ENCODE measurements at places on chromosomes 12 and 14. TPM values are rescaled to one million over a fixed set of nuclear protein-coding genes. Genes with fewer than 3 reads are reported as not detected.
A peak's percentile ranks its signal among the peaks of the same experiment; 100 is the strongest.

DNA sequence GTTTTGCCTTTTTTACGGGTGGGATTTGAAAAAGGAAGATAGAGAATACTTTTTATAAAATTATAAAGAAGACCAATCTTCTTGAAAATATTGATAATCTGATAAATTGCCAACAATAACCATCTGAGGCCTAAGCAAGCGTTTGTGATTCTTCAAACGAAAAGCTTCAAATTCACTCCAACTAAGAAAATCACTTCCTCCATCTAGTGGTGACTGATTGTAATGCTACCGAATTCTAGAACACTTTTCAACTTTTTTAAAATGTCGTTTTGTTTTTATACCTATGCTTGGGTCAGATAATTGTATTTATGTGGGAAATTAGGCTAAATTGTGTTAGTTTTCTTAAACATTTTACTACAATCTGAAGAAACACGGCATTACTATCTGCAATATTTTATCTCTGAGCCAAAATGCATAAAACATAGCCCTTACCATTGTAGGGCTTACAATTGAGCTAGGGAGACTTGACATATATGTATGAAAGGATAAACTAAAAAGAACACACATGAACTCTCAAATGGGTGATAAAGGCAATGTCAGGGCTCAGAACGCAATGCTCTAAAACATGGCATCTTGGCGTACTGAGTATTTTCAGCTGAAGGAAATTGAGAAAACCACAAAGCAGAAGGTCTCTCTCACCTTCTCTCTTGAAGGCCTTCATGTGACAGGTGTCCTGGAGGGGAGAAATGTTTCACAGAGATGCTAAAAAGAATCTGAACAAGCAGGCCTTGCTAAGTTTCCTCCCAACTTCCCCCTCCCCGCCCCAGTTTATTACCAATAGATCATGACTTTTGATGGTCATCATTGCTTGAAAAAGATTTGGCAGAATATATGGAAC is 36.8 kb upstream of the G2E3 start:
- no peak for DNase-seq

GRCh38 chr14:65485516-65485915 is 73.0 kb downstream of the FUT8 start:
- no peak for DNase-seq

- DNase-seq = peak; percentile 14
These were observed 34.7 kb downstream of the GPR19 start for GRCh38 chr12:12661086-12661856.

DNA sequence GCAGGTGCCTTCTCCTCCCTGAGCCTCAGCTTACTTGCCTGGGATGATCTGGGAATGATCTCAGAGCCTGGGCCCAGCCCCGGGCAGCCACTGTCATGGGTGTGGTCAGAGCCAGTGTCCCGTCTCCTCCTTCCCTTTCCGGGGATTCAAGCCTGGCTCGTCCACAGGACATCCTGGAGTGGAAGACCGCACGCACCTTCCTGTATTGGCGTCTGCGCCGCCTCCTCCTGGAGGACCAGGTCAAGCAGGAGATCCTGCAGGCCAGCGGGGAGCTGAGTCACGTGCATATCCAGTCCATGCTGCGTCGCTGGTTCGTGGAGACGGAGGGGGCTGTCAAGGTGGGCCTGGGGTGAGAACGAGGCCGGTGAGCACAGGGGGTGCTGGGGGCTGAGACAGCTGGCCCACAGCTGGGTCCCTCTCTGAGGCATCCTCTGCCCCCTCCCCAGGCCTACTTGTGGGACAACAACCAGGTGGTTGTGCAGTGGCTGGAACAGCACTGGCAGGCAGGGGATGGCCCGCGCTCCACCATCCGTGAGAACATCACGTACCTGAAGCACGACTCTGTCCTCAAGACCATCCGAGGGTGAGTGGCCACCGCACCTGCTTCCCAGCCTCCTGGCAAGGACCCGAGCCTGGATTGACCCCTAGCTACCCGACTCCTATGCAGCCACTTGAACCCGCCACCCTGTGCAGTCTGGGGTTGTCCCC is 44.0 kb downstream of the FOXN4 start:
- DNase-seq = no peak

DNA sequence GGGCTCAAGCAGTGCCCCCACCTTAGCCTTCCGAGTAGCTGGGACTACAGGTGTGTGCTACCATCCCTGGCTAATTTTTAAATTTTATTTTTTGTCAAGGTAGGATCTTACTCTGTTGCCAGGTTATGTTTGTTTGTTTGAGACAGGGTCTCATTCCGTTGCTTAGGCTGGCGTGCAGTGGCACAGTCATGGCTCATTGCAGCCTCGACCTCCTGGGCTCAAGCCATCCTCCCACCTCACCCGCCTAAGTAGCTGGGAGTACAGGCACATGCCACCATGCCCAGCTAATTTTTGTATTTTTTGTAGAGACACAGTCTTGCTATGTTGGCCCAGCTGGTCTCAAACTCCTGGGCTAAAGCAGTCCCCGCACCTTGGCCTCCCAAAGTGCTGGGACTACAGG is 83.3 kb upstream of the KCNH3 start:
- DNase-seq = no peak

DNA sequence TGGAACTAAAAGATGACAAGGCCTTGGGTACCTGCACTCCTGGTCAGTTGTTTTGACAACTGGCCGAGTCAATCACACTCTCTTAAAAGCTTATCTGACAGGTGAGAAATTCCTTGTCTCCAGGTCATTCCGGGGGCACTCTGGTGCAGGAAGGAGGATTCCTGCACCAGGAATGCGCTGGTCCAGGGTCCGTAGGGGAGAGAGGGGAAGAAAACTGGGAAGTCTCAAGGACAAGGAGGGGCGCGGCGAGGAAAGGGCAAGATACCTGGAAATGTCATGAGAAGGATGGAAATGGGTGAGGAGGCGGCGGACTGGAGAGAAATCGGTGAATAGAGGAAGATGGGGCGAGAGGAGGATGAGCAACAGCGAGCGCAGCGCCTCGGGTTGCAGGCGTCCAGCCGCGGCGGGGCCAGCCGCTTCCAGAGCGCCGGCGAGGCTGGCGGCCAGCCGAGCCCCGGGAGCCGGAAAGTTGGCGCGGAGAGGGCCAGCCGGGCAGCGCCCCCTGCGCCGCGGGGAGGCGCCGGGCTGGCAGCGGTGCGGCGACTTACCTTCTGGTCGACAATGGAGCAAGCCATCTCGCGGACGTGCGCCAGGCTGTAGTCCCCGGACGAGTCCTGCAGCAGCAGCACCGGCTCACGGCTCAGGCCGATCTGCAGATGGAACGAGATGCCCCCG is 809 bp downstream of the PRKD1 start:
- DNase-seq = peak; percentile 48

- peak; percentile 75 for DNase-seq
These were observed 608.4 kb downstream of the LRFN5 start for GRCh38 chr14:42214981-42215491.

The COCH gene
- total RNA-seq = 6.2 TPM

GRCh38 chr14:55141825-55142224 is 12.8 kb downstream of the LGALS3 start:
- no peak for DNase-seq

DNA sequence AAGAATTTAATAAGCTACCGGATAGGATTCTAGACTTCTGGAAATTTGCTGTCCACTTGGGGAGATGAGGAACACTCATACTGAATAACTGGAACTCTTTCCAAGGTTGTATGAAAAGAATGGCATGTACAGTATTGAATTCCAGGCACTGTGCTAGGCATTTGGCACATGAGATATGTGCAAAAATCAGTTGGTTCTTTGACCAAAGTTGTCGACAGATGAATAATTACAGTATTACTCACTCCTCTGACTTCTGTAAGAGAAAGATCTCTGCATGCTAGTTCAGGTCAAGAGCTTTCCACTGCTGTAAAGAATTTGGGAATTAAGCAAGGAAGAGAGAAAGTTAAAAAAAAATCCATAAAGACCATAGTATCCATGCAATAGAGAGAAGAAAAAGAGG is 764.7 kb downstream of the BCL11B start:
- DNase-seq = no peak

- no peak for DNase-seq
These were observed 41.3 kb upstream of the SYCP3 start for GRCh38 chr12:101780599-101780998.

The SIX6 gene
- not detected for total RNA-seq

DNA sequence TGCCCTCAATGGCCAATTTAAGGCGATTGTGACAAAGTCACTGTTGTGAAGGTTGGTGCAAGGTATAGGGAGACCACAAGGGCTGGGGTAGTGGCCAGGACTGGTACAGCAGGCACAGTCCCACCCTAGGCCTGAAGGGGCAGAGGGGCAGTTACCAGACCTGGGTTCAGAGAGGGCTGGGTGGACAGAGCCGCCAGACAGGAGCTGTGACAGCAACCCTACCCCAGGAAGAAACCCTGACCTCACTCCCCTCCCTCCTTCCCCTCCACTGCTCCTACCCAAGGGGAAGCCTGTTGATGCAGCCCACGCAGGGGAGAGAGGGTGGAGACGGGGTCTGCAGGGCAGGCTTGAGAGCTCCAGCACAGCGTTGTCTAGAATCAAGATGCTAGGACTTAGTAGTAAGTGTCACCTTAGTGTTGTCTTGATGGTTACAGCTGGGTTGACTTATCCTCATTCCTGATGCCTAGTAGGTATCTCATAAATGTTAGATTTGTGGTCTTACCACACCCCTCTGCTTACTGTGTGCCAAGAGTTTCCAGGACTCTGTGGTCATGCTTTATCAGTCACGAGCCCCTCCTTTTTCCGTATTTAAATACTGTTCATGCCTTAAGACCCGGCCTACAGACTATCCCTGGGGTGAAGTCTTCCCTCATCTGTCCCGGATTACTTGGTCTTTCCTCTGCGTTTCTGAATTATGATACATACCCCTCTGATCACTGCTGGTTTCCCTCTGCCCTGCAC is 14.4 kb downstream of the EML1 start:
- peak; percentile 4 for DNase-seq

The KRT79 gene
- total RNA-seq = not detected

The SMIM41 gene
- not detected for total RNA-seq

DNA sequence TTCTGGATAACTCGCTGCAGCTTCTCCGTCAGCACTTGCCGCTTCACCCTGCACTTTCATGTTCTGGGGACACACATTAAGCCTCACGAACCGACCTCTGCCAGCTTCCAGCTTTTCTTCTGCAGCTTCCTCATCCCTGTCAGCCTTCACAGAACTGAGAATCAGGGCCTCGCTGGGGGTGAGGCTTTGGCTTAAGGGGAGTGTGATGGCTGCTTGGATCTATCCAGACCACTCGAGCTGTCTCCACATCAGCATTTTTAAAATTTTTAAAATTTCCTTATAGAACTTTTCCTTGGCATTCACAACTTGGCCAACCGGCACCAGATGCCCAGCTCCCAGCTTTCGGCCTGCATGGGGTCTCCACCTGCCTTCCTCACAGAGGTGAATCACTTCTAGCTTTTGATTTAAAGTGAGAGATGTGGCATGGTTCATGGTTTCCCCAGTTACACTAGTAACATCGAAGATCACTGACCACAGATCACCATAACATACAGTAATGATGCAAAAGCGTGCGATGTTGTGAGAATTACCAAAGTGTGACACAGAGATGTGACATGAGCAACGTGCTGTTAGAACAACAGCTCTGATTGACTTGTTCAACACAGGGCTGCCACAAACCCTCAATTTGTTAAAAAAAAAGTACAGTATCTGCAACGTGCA is 139.1 kb upstream of the C14orf180 start:
- no peak for DNase-seq

GRCh38 chr12:56614627-56615026 is 15.5 kb downstream of the BAZ2A start:
- no peak for DNase-seq

GRCh38 chr14:23055621-23056144 is 1.6 kb downstream of the CDH24 start:
- no peak for DNase-seq

GRCh38 chr14:95255487-95255886 is 64.2 kb downstream of the CLMN start:
- DNase-seq = no peak

DNA sequence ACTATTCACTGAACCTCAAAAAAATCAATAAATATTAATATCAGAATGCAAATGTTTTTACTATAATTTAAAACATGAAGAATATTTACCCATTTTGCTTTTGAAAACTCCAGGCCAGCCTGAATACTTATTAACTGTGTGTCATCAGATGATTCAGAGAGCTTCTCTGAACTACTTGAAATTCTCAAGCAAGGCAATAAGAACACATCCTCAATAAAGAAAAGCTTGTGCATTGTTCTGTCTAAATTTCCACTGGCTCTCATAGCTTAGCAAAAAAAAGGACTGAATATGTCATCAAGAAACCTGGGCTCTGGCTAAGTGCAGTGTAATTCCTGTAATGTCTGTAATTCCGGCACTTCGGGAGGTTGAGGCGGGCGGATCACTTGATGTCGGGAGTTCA is 194.1 kb downstream of the BTG1 start:
- no peak for DNase-seq

- DNase-seq = peak; percentile 94
These were observed at the start of gene ULK1 for GRCh38 chr12:131894313-131894860. Gene ULK1 (plus strand): TSS chr12:131894622. CDS start chr12:131895002, 380 bp downstream.

DNA sequence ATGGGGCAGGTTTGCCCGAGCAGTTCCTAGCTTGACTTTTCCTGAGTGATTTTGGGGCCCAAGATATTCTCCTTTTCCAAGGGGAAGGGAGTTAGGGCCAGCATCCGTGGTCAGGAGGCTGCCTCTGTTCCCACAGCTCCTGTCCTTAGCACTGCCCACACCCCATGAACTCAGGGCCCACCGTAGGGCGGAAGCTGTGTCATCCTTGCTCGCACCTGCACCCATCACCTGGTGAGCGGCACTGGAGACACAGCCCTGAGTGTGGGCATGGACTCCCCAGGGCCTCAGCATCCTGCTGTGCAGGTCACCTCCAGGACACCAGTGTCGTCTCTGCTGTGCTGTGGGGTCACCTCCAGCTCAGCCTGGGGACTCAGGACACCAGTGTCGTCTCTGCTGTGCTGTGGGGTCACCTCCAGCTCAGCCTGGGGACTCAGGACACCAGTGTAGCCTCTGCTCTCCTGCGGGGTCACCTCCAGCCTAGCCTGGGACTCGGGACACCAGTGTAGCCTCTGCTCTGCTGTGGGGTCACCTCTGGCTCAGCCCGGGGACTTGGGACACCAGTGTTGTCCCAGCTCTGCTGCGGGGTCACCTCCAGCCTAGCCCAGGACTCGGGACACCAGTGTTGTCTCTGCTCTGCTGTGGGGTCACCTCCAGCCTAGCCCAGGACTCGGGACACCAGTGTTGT is 322.9 kb downstream of the ADGRD1 start:
- no peak for DNase-seq

The HOTAIR gene
- 4.5 TPM for total RNA-seq

GRCh38 chr12:114335607-114336006 is 70.3 kb downstream of the TBX5 start:
- DNase-seq = no peak

The IL26 gene
- total RNA-seq = 0.64 TPM
